ENCODE measurements at places on chromosomes 1 and 21. TPM values are rescaled to one million over a fixed set of nuclear protein-coding genes. Genes with fewer than 3 reads are reported as not detected.
A peak's percentile ranks its signal among the peaks of the same experiment; 100 is the strongest.

DNA sequence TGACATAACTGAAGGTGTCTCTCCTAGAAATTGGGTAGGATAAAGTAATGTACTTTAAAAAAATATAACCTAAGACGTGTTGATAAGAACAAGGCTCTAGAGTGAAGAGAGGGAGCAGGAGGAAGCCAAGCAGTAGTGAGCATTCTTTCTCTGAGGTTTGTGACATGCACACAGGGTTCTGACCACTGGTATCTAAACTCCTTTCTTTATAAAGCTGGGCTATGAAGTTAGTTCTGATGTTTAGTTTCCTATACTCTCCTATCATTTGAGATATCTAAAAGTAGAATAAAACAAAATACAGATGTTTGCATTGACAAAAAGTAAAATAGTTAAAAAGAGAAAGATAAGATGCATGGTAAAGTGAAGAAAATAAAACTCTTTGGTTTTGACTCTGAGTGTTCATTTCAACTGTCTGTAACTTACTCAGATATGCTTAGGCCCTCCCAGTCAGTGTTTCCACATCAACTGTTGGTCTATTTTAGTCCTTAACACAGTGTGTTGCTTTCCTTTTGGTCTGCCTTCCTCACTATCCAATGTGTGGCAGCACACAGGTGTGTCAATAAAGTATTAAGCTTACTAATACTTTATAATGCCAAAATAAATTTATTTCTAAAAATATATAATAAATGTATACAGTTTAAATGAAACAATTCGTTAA, 543.5 kb downstream of the PTPRC start:
- H3K27ac ChIP-seq, result no peak overlapping the region
- no peak overlapping the region for H3K4me3 ChIP-seq
- H3K4me1 ChIP-seq, result no peaks in the 10 kb centered on the region
- H3K36me3 ChIP-seq, result no peaks in the 10 kb centered on the region
- H3K27me3 ChIP-seq, result peaks cover 11% of the 10 kb centered on the region

GRCh38 chr1:204224655-204225054, 10.9 kb upstream of the GOLT1A start:
- H3K36me3 ChIP-seq, result no peaks in the 10 kb centered on the region
- H3K27me3 ChIP-seq, result no peaks in the 10 kb centered on the region
- no peak overlapping the region for H3K27ac ChIP-seq
- DNase-seq, result peak; percentile 40

- H3K27me3 ChIP-seq, result peaks cover 44% of the 10 kb centered on the region
- no peaks in the 10 kb centered on the region for H3K36me3 ChIP-seq
- DNase-seq, result no peak
- H3K27ac ChIP-seq, result no peak overlapping the region
These were observed 136.8 kb upstream of the FMN2 start for GRCh38 chr1:239954836-239955235.

DNA sequence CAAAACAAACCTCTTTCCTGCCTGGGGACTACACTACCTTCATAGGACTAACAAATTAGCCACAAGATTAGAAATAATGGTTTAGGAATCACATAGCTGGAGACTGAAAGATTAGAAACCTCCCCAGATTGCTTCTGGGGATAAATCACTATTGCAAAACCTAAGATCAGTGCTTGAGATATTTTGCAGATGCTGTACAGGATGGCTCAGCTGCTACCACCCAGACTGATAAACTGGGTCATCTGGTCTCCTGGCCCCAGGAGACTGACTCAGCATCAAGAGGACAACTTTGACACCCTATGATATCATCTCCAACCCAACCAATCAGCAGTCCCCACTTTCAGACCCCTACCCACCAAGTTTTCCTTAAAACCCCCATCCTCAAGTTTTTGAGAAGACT, 137.0 kb downstream of the LRRC53 start:
- H3K27ac ChIP-seq, result no peak overlapping the region
- H3K4me3 ChIP-seq, result no peak overlapping the region
- H3K27me3 ChIP-seq, result no peaks in the 10 kb centered on the region

Gene IVL
- total RNA-seq, result 1.1 TPM

GRCh38 chr1:43919906-43920305, 13.7 kb upstream of the ARTN start:
- H3K36me3 ChIP-seq, result no peaks in the 10 kb centered on the region
- no peak overlapping the region for H3K4me3 ChIP-seq
- no peaks in the 10 kb centered on the region for H3K27me3 ChIP-seq
- DNase-seq, result no peak
- H3K27ac ChIP-seq, result no peak overlapping the region

DNA sequence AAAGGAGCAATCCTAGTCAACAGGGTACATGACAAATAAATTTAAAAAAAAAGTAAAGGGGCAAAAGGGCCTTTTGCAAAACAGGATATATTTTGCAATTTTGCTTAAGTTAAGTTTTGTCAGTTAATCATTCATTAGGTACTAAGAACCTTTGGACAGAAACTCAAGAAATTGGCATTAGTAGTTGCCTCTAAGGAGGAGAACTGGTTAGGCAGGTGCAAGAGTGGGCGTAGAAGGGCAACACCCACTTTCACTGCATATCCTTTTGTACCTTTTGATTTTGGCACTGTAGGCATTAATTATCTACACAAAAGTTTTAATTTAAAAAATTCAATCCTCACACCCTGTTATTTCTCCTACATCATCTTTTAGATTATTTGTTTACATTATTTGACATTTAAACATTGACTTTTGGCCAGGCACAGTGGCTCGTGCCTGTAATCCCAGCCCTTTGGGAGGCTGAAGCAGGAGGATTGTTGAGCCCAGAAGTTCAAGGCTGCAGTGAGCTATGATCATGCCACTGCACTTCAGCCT, 4.3 kb downstream of the DDAH1 start:
- no peak for DNase-seq
- no peaks in the 10 kb centered on the region for H3K27me3 ChIP-seq
- H3K36me3 ChIP-seq, result peaks cover 4% of the 10 kb centered on the region
- no peak overlapping the region for H3K4me3 ChIP-seq
- peak overlapping the region; percentile 83 for H3K27ac ChIP-seq

Gene C1orf87
- not detected for total RNA-seq

Gene MXRA8
- total RNA-seq, result 1,040 TPM

Gene EFNA3
- 1.4 TPM for total RNA-seq

Gene OR2AJ1
- not detected for total RNA-seq

DNA sequence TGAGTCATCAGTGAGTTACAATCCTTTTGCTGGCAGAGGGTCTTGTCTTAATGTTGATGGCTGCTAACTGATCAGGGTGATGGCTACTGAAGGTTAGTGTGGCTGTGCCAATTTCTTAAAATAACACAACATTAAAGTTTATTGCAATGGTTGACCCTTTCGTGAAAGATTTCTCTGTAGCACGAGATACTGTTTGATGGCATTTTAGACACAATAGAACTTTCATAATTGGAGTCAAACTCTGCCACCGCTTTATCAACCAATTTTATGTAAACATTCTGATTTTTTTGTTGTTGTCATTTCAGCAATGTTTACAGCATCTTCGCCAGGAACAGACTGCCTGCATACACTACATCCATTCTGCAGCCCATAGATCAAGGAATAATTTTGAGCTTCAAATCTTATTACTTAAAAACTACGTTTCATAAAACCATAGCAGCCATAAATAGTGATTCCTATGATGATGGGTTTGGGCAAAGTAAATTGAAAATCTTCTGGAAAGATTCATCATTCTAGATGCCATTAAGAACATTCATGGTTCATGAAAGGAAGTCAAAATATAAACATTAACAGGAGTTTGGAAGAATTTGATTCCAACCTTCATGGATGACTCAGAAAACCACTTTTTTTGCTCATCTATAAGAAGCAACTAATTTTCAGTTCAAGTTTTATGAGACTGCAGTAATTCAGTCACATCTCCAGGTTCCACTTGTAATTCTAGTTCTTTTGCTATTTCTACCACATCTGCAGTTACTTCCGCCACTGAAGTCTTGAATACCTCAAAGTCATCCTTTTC, 85.9 kb downstream of the TYW3 start:
- no peaks in the 10 kb centered on the region for H3K27me3 ChIP-seq
- H3K36me3 ChIP-seq, result no peaks in the 10 kb centered on the region
- peak; percentile 6 for DNase-seq
- H3K4me1 ChIP-seq, result no peaks in the 10 kb centered on the region
- no peak overlapping the region for H3K27ac ChIP-seq
- H3K4me3 ChIP-seq, result no peak overlapping the region

DNA sequence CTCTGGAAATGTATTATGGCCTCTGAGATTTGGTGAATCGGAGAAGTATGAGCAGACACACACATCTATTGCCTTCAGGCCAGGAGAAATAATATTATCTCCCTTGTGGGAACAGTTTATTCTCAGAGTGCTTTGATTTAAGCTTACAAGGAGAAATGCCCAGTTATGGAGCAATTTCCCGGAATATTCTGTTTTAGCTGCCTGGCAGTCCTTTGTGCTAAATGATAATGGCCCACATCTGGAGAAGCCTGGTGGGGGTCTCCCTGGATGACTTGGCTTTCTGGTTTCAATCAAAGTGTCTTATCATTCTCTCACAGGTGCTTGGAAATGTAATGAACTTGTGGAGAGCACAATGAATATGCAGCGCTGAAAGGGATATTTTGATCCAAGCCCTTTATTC, 389.6 kb upstream of the USP24 start:
- no peaks in the 10 kb centered on the region for H3K4me1 ChIP-seq
- no peak overlapping the region for H3K27ac ChIP-seq
- H3K36me3 ChIP-seq, result no peaks in the 10 kb centered on the region
- H3K27me3 ChIP-seq, result no peaks in the 10 kb centered on the region
- no peak for DNase-seq
- no peak overlapping the region for H3K4me3 ChIP-seq

Gene A3GALT2
- not detected for total RNA-seq

GRCh38 chr1:68111519-68112436, 61.4 kb upstream of the DIRAS3 start:
- peaks cover 21% of the 10 kb centered on the region for H3K4me1 ChIP-seq
- no peak overlapping the region for H3K4me3 ChIP-seq
- no peaks in the 10 kb centered on the region for H3K27me3 ChIP-seq
- no peaks in the 10 kb centered on the region for H3K36me3 ChIP-seq
- peak; percentile 92 for DNase-seq

DNA sequence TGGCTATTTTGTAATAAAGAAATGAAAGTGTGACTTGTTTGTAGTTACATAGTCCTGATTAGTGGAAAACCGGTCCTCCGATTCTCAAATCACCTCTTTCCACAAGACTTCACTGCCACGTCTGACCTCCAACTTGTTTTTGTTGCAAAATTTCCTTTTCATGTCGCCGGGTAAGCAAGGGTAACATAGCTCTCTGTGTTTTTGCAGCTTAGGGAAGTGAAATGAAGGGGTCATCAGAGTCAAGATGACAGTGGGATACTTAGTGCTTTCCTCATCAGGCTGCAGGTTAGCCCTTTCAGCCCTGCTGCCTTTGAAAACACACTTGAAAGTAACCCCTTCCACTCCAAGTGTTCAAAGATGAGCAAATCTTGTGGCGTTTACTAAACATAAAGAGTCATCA, 217.9 kb downstream of the USP25 start:
- no peaks in the 10 kb centered on the region for H3K36me3 ChIP-seq
- no peak overlapping the region for H3K4me3 ChIP-seq
- DNase-seq, result no peak
- no peak overlapping the region for H3K27ac ChIP-seq
- no peaks in the 10 kb centered on the region for H3K27me3 ChIP-seq

GRCh38 chr1:172601046-172601630, 57.8 kb upstream of the FASLG start:
- peaks cover 36% of the 10 kb centered on the region for H3K36me3 ChIP-seq
- H3K4me1 ChIP-seq, result no peaks in the 10 kb centered on the region
- no peaks in the 10 kb centered on the region for H3K27me3 ChIP-seq
- no peak overlapping the region for H3K27ac ChIP-seq
- no peak overlapping the region for H3K4me3 ChIP-seq

GRCh38 chr1:36342426-36343185, 19.2 kb upstream of the EVA1B start:
- peak; percentile 87 for DNase-seq
- no peak overlapping the region for H3K4me3 ChIP-seq
- peaks cover 3% of the 10 kb centered on the region for H3K36me3 ChIP-seq
- H3K4me1 ChIP-seq, result peaks cover 12% of the 10 kb centered on the region
- peak overlapping the region; percentile 85 for H3K27ac ChIP-seq

- H3K36me3 ChIP-seq, result peaks cover 12% of the 10 kb centered on the region
- no peaks in the 10 kb centered on the region for H3K27me3 ChIP-seq
- H3K4me1 ChIP-seq, result peaks cover 13% of the 10 kb centered on the region
- H3K4me3 ChIP-seq, result no peak overlapping the region
- no peak for DNase-seq
- H3K27ac ChIP-seq, result 0 out of 2 replicates have a peak overlapping the region, but pooled peaks have one; percentile 16
These were observed 60.1 kb downstream of the SDCCAG8 start for GRCh38 chr1:243315893-243316292.

DNA sequence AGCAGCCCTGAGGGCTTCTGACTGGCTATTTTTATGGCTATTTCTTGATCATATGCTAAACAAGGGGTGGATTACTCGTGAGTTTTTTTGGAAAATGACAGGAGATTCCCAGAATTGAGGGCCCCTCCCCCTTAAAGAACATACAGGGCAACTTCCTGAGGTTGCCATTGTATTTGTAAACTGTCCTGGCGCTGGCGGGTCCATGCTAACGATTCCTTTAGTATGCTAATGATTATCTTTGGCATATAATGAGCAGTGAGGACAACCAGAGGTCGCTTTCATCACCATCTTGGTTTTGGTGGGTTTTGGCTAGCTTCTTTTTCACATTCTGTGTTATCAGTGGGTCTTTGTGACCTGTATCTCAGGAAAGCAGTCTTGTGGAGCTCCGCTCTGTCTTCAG, 24.1 kb downstream of the FMN2 start:
- no peak overlapping the region for H3K27ac ChIP-seq
- no peak overlapping the region for H3K4me3 ChIP-seq
- no peaks in the 10 kb centered on the region for H3K36me3 ChIP-seq
- H3K27me3 ChIP-seq, result no peaks in the 10 kb centered on the region
- 0 out of 2 replicates have a peak, but pooled peaks cover 2% of the 10 kb centered on the region for H3K4me1 ChIP-seq

GRCh38 chr1:155324717-155325602, 4.3 kb downstream of the RUSC1 start:
- DNase-seq, result peak; percentile 81
- peaks cover 5% of the 10 kb centered on the region for H3K36me3 ChIP-seq
- peak overlapping the region; percentile 76 for H3K27ac ChIP-seq
- no peaks in the 10 kb centered on the region for H3K27me3 ChIP-seq

Gene LELP1
- total RNA-seq, result not detected

DNA sequence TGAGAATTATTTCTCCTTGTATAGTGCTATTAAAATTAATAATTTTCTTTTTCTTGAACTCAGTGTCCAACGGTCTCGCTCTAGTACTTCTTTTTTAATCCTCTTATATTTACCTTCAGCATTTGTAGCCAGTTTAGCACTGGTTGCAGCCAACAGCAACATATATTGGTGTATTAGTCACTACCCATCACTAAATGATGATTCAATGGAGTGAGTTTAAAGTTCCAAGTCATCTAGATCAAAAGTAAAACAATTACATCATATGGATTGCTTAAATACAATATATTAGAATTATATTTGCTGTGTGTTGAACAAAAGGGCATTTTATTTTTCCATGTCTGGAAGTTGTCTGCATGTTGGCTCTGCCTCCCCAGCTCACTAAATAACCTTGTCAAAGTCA, 591.8 kb downstream of the ADGRL2 start:
- no peak overlapping the region for H3K27ac ChIP-seq
- H3K36me3 ChIP-seq, result no peaks in the 10 kb centered on the region
- peak; percentile 21 for DNase-seq
- H3K27me3 ChIP-seq, result no peaks in the 10 kb centered on the region
- no peak overlapping the region for H3K4me3 ChIP-seq
- H3K4me1 ChIP-seq, result no peaks in the 10 kb centered on the region

Gene SERTAD4
- total RNA-seq, result 0.97 TPM
